CD4-positive, alpha-beta T cell treated with Interleukin-12 subunit alpha and Interleukin-12 subunit beta, for 1 hour (primary cell): ENCODE measurements at places on chromosomes 2 and 18.
A peak's percentile ranks its signal among the peaks of the same experiment; 100 is the strongest.

- no peak for DNase-seq
These were observed 60.4 kb downstream of the DLGAP1 start for GRCh38 chr18:4394700-4395099.

GRCh38 chr2:221270806-221271205 is 301.3 kb downstream of the EPHA4 start:
- DNase-seq, result no peak

DNA sequence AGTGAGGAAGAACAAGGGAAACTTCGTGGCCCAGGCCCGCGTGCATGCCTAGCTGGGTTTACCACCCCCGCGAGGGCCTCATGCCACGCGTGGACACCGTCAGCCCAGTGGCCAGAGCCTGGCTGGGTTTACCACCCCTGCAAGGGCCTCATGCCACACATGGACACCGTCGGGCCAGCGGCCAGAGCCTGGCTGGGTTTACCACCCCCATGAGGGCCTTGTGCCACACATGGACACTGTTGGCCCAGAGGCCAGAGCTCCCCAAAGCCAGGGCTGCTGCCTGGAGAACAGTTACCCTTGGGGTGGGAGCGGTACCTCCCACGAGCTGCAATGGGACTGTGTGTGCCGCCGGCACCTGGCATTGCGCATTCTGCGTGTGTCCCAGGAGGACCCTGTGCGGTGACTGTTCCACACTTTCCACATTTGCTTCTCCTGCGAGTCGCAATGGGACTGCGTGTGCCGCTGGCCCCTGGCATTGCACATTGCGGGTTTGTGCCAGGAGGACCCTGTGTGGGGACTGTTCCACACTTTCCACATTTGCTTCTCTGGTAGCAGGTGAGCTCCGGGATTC is 105.6 kb upstream of the CTDP1 start:
- DNase-seq, result no peak

DNA sequence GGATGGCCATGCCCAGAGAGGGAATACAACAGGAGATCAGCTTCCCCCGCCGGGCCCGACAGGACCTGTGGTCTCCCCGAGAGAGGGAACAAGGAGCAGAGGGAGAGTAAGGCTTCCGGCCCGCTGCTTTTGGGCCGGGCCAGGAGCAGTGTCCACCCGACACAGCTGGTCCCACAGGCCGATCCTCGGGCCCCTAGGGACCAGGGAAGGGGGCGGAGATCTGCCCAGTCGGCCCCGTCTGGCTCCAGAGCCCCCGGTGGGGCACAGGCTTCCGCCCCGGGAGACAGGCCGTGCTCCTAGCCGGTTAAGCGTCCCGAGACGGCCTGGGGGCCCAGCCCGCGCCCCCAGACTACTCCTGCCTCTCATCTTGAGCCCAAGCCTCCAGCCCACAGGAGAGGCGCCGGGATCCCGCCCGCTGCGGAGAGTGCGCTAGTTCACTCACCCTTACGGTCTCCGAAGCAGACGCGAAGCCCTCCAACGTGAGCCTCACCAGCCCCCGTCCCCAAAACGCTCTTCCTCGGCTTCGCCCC is at the start of gene MCFD2:
MCFD2 (minus strand) TSS at position 526 of the 530 bp plus-strand sequence. CDS start 6,635 bp downstream, outside the sequence.
- no peak for DNase-seq

- DNase-seq, result no peak
These were observed 151.4 kb downstream of the ETAA1 start for GRCh38 chr2:67548317-67549201.

DNA sequence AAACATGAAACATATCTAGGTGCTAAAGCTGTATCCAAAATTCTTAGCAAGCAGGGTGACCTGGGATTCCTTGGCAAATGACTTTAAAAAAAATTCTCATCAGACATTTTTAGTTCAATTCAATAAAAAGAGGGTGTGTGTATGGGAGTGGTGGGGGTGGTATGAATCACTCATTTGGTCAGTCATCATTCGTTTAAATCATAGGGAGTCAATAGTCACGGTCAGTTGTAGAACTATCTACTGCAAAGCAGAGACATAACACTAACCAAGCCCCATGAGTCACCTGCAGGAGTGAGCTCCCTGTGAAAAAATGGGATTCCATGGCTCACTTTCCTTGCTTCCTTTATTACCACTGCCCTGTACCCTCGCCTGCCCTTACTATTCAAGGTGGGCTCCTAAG is 380.6 kb upstream of the TCF4 start:
- no peak for DNase-seq

DNA sequence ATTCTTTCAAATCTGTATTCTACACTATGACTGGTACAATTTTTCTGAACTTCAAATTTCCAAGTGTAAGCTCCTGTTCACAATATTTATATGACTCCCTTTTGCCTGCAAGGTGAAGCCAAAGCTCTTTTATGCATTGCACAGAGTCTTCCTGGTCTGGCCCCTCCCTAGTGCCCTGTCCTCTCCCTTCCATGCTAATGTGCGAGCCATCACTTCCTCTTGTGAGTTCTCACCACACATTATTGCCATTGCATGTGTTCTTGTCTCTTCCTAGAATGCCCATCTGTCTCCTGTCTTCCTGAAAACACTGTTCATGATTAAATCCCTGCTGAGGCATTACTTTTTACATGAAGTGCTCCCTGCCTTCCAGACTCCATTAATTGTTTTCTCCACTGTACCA is 169.9 kb downstream of the MC4R start:
- DNase-seq, result no peak

GRCh38 chr18:43627848-43628530 is 350.7 kb upstream of the SYT4 start:
- DNase-seq, result no peak

DNA sequence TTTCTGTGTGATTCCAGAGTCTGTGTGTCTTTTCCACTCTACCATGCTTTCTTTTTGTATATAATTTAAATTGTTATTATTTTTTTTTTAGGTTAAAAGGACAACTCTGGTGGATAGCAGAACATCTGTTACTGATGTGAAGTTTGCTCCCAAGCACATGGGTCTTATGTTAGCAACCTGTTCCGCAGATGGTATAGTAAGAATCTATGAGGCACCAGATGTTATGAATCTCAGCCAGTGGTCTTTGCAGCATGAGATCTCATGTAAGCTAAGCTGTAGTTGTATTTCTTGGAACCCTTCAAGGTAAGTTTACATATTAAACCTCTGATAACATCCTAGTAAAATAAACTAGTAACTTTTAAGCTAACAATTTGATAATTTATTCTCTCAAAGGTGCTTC is 15.3 kb downstream of the SEH1L start:
- DNase-seq, result no peak

DNA sequence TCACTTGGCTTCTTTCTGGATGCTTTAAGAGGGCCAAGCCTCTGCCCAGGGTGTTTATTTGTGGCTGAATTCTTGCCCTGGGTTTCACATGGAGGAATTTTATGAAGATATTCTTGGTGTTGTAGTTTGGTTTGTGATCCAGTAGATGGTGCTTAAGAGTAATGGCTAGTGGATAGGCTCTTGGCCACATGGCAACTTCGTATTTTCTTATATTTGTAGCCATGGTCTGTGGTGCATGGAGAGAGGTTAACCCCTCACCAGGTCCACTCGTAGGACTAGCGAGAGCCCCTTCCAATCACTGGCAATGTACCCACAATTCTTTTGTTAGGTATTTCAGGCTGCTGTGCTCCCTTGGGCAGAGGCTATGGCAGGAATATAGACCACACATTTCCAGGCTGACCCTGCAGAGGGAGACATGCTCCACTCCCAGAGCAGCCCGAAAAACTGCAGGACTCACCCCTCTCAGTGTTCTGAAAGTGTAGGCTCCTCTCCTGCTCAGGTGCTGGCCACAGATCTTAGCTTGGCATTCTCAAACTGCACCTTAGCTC is 582.1 kb upstream of the SETBP1 start:
- DNase-seq, result no peak

- DNase-seq, result peak; percentile 61
These were observed 47.0 kb upstream of the PLEKHM3 start for GRCh38 chr2:208072250-208072892.

GRCh38 chr2:70717431-70718038 is 50.5 kb downstream of the ADD2 start:
- DNase-seq, result no peak

- DNase-seq, result no peak
These were observed 8.2 kb downstream of the KCNJ3 start for GRCh38 chr2:154706660-154707059.

DNA sequence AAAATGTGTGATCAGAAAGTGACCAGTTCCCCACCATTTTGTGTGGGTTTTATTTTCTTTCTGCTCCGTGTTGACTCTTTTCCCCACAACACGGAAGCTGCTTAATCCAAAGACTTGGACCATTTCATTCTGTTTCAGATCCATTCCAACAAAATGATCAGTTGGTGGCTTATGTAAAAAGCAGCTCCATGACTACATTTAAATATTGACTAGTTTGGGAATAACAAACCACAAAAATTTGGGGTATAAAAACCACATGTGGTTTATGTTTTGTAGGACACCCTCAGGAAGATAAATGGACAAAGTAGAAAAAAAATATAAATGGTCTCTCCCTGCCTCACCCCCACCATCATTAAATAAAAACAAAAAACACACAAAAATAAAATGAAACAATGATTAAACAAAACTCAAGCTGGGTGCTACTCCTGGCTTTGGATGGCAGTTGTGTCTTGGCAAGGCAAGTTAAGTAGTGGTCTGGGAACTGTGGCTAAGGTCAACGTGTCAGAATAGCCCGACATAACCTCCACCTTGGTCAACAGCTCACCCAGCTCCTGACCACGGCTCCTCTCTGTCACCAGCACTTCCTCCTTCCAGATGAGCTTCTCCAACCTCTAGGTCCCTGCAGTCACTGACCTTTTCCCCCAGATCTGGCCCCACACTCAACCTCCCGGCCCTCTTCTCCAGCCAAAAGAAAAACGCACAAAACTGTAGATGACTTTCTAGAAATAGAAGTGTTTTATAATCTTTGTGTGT is 12.8 kb upstream of the WIPF1 start:
- DNase-seq, result no peak

DNA sequence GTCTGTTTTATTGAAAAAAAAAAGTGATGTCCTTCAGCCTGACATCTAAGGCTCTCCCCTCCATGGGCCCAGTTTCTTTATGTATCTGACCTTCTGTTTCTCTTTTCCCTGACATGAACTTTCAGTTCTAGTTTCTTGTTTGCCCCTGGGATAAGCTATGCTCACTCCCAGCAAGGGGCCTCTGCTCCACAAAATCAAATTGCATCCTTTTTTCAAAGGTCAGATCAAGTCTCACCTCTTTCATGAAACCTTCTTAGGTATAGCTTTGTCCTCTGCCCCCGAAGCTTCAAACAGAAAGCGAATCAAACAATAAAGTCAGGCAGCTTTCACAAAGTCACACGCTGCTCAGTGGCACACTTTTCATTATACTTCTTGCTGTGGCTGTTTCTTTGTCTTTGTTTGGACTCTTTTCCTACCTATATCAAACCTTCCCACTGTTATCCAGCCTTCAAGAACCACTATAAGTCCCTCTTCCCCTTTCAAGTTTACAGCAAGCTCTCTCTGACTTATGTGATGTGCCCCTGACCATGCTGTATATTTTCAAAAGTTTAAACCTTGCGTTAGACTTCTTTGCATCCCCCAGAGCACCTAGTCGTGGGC is 23.3 kb downstream of the MAP3K19 start:
- no peak for DNase-seq

DNA sequence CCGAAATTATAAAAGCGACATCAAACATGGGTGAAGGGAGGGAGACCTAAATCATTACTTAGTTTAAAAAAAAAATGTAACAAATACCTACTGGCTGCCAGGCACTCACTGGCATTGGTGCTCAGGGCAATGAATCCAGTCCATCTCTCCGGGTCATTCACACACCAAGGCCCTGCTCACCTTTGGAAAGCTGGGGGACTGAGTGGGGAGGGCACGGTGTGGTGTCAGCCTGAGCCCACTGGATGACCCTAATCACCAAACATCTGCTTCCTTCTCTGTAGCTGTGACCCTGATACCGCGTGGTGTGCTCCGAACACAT is 336 bp upstream of the DDX1 start:
- DNase-seq, result no peak

DNA sequence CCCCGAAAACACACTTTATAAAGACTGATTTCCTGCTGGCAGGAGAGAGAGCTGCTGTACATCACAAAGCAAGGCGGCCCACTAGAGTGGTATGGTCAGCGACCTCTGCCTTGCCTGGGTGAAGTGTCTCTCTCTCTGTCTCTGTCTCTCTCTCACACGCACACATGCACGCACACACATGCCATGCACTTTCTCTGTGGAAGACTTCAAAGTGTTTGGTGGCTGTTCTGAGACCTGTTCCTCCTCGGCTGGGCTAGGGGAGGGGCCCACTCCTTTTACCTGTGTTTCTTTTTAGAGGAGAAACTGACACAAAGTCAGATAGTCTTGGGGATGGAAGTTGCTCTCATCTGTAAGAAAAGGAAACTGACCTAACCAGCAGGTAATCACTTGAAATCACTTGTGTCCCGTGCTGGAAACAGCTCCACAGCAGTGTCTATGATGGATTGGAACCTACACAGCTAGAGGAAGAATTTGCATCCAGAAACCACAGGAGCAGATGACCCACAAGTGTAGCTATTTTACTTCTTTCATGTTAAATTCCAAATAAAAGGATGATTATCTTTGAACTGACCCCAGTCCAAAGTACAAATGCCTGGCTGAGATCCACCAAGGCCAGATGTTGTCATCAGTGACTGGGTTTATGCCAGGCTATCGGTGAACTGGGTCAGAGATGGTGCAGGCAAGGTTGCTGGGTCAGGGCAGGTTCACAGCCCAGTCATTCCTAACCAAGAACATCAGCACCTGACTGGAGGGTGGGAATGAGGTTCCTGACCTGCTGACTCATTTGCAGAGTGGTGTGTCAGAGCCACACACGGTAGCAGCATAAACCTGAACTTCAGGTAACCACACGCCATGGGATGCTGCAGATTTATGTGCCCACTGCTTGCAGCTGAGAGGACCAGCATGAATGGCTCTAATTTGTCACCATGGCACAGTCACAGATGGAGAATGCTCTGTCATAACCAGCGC is 63.0 kb downstream of the NPAS2 start:
- no peak for DNase-seq

GRCh38 chr2:47662552-47662951 is 120.4 kb upstream of the MSH6 start:
- DNase-seq, result no peak

DNA sequence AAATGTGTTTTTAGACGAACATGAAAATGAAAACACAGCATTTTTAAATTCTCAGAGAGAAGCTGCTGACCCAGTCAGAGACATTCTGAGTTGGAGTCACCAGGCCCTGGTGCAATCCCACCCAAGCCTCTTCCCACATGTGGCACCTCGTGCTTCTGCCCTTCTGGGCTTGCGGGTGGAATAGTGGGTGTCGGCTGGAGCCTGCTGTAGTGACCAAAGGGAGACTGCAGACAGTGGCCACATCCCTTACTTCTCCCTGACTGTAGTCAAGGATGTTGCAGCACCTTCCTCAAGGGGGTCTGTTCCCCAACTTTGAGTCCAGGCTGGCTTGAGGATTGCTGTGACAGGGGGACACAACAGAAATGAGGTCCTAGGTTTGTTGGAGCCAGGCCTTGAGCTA is 104.4 kb upstream of the GLI2 start:
- DNase-seq, result no peak

GRCh38 chr2:195695002-195695631 is 38.1 kb downstream of the SLC39A10 start:
- no peak for DNase-seq
